Activated gamma-delta T cell treated with anti-CD3 and anti-CD28 coated beads, Interleukin-2, amount 50 U/mL, for 16 hours (primary cell): ENCODE measurements at places on chromosomes 11 and 22.

DNA sequence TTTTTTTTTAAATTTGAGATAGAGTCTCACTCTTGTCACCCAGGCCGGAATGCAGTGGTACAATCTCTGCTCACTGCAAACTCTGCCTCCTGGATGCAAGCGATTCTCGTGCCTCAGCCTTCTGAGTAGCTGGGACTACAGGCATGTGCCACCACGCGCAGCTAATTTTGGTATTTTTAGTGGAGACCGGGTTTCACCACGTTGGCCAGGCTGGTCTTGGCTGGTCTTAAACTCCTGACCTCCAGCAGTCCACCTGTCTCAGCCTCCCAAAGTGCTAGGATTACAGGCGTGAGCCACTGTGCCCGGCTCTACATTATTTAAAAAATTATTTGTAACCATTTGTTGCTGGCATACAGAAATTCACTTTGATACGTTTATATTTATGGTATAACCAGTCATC lies 18.6 kb downstream of the EP300 start:
- DNase-seq, result no peak

- no peak for DNase-seq
Observed at GRCh38 chr11:102436561-102436960, 16.0 kb downstream of the TMEM123 start.

GRCh38 chr11:1842149-1843097 lies 3.6 kb downstream of the TNNI2 start:
- DNase-seq, result no peak

GRCh38 chr11:103980108-103980507 lies 56.3 kb upstream of the DDI1 start:
- no peak for DNase-seq

DNA sequence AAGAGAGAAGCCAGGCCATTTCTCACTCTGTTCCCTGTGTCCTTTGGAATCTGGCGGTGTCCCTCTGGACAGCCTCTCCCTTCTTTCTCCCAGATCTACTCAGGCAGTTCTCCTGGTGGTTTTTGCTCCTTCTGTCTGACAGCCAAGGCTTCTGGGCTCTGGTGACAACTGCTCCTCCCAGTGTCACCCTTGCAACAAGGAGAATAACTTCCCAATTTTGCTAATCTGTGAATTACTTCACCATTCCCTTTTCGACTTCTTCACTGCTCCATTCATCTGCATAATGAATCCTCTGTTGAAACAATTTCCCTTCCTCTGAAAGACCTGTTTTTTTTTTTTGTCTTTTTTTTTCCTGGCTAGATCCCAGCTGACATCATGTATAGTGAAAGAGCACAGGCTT lies 56.3 kb upstream of the PDE3B start:
- no peak for DNase-seq

DNA sequence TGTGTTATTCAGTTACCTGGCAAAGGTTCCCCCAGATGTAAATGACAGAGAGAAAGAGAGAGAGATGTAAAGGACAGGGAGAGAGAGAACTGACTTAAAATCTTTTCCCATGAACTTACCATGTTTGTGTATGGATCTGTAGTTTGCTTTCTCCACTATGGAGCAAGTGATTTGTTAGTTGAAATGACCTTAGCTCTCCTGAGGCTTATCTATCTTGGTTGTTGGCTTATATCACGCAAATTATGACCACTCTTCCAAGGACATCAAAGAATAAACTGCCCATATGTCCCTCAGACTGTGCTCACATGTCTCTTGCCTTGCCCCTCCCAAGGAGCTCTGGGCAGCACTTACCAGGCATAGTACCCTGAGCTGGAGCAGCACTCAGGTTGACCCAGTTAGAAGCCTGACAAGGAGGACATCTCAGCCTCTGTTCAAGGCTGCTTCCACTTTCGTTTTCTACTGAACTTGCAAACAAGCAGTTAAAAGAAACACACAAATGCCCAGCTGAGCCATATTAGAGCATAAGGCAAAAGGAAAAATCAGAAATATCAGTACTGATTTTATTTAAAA lies 95.3 kb upstream of the RCN1 start:
- DNase-seq, result no peak

DNA sequence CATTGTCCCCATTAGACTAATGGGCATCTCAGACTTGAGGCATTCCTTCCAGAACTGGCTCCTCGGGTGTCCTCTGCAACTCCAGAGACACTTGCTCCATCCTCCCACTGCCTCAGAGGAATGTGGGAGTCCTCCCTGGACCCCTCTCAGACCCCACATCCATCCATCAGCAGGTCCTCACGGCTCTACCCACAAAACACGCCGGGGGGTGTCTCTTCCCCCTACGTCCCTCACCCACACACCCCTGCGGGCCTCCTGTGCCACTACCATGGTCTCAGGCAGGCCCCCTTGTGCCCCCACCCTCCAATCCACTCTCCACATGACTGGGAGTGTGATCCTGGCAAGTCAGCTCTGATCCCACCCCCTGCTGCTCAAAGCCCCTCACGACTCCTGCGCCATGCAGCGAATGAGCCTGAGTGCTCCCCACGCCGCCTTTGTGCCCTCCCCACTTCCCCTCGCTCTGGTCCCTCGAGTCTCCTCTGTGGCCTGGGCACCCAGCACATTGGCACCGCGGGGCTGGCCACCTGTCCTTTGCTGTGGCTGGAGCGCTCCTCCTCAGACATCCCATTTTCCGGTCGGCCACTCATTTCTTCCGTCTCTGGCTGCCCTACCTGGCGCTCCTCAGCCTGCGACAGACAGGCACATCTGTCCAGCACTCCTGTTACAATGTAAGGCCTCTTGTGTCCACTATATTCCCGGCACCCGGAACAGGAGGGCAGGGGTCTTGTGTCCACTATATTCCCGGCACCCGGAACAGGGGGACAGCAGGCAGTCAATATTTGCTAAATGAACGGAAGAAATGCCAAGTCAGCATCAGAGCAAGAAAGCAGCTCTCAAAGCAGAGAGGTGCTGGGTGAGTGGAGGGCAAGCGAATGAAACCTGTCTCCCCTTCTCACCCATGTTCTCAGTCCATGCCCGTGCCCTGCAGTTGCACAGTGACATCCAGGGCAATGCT lies 14.2 kb upstream of the MOB2 start:
- no peak for DNase-seq

DNA sequence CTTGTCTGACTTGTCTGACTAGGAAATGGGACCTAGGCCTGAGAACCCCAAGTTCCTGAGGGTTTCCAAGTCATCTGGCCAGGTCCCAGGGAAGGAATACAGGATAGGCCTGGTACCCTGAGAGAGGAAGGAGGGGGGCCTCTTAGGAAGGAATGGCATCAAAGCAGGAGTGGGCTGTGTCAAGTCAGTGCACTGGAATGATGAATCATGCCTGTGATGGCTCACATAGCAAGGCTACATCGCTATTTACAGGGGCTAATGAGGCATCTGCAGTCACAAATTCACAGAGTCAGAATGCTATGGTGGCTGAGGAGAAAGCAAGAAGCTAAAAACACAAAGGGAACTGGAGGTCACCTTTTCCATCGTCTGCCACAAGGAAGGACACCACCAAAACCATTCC lies 247.3 kb downstream of the NXPE2 start:
- no peak for DNase-seq

DNA sequence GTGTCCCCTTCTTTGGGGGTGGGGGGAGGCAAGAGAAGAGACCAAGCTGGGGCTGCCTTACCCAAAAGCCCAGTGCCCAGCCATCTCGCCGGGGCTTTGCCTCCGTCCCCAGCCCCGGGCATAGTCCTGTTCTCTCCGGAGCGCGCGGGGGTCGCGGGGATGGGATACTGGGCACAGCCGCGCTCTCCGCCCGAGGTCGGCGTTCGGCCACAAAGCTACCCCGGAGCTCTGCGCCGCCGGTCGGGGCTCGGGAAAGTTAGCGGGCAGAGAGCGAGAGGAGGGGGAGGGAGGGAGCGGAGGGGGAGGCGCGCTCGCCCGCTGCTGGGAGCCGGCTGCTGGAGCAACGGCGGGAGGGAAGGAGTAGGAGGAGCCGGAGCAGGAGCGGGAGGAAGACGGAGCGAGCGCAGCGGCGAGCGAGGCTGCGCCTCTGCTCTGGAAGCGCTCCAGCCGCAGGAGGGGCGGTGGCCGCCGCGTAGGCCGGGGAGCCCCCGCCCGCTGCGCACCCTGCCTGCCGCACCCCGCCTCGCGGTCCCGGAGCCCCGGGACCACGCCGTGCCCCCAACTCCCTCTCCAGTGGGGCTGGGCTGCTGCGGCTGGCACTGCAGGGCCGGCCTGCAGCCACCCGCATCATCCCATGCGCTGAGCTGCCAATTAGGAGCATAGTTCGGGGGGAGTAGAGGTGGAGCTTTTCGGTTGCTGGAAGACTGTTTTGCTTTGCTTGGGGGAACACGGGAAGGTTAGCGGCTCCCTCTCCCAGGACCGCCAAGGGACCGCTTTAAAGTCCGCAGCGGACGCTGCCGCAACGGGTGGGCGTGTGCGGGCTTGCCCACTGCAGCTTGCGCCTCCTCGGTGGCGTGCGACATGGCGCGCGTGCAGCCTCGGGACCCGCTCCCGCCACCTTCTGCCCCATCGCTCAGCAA lies at the start of gene SCN4B:
Gene SCN4B, minus strand, starts transcription at position 272 of the 920 bp plus-strand sequence. Its CDS starts 150 bp downstream, at position 122.
- DNase-seq, result no peak

DNA sequence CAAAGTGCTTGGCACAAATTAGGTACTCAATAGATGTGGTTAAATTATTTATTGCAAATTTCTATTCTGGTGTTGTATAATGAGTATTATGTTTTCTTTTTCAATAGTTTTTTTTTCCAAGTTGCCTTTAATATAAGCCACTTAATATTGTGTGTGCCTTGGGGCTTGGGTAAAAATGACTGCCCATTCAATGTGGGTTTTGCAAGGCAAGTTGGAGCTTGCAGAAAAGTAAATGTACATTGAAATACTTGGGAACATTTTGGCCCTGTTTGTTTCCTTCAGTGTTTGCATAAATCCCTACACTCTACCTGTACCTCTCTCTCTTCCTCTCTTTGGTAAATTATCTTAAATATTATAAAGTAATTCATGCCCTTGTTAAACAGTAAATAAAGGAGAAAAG lies 2.1 kb upstream of the CCDC81 start:
- no peak for DNase-seq

DNA sequence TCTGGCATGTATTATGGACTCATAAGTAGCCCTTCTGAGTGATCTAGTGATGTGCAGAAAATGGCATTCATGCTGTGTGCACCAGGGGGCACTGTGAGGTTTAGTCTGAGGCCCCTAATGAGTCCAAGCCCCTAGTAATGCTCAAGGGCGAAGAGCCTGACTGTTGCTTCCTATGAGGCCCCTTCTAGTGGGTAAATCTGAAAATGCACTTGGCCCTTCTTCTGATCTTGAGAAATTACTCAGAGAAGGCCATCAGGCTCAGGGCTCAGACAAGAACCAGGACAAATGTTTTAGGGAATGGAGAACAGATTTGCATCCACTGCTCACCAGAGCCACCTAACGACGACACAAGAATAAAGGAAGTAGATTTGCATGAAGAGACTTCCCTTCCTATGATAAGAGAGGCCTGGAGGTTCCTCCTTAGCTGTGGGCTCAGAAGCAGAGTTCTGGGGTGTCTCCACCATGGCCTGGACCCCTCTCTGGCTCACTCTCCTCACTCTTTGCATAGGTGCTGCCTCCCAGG lies 75.8 kb downstream of the GGTLC2 start:
- DNase-seq, result peak; percentile 40

DNA sequence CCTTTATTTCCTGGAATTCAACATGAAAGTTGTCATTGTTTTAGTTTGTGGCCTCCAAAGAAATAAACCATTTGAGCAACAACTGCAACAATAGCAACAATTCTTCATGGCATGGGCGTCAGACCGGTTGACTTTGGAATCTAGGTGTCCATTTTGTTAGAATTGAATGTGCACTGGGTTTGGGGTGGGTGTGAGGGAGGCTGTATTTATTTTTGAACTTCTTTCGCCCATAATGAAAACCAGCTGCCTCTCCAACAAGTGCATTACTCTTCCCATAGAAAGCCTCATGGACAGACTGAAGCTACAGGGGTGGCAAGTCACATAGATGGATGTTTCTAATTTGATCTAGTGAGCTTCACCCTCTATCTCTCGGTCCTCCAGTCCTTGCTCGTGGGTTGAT lies 85.4 kb downstream of the ADAMTS15 start:
- DNase-seq, result no peak
